ENCODE measurements at places on chromosomes 7 and 10. TPM values are rescaled to one million over a fixed set of nuclear protein-coding genes. Genes with fewer than 3 reads are reported as not detected.

The SFRP5 gene
- total RNA-seq, result 14.4 TPM

The WEE2 gene
- not detected for total RNA-seq

The TMEM178B gene
- not detected for total RNA-seq

The AGR3 gene
- total RNA-seq, result not detected

The ZNF488 gene
- not detected for total RNA-seq

The NPTX2 gene
- total RNA-seq, result not detected

The CRTAC1 gene
- total RNA-seq, result not detected

The ADIRF gene
- not detected for total RNA-seq

The ZP3 gene
- total RNA-seq, result 2.3 TPM

The POMZP3 gene
- 19.7 TPM for total RNA-seq

DNA sequence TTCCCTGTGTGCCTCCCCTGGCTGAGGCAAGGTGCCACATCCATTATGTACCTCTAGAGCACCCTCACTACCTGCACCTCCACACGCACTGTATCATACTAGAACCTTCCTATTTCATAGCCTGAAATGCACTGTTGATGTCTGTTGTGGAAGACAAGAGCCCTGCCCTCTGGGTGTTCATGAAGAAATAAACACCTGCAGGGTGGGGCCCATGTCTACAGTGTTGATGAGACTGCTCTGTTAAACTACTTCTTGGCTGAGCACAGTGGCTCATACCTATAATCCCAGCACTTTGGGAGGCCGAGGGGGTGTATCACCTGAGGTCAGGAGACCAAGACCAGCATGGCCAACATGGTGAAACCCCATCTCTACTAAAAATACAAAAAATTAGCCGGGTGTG is 14.0 kb downstream of the SORBS1 start:
- DNase-seq, result no peak

DNA sequence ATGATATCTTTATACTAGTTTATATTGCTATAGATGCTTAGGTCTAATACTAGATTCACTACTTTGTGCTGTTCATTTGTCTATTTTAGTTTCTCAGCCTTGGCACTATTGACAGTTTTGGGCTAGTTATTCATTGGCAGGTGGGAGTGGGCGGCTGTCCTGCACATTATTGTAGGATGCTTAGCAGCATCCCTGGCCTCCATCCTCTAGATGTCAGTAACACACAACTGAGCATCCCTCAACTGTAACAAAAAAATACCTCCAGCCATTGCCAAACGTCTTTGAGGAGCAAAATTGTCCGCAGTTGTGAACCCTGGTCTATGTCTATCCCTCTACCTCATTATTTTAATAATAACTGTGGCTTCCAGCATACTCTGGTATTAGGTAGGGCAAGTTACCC is 34.4 kb upstream of the PNLIP start:
- no peak for DNase-seq

DNA sequence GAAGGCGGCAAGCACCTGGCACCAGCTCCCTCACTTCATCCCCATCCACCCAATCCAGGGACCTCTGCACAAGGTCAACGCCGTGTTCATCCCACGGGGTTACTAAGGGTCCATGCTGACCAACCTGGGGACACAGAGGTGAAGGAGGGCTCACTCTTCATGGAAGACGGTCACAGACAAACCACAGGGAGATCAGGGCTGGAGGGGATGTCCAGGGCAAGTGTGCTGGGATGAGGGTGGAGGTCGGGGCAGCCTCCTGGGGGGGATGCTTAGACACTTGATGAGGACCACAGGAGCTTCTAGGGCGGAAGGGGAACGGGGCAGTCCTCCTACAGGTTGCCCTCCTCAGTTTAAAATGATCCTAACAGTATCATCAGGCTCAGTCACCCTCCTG is 46.7 kb downstream of the FAM53B start:
- DNase-seq, result no peak

DNA sequence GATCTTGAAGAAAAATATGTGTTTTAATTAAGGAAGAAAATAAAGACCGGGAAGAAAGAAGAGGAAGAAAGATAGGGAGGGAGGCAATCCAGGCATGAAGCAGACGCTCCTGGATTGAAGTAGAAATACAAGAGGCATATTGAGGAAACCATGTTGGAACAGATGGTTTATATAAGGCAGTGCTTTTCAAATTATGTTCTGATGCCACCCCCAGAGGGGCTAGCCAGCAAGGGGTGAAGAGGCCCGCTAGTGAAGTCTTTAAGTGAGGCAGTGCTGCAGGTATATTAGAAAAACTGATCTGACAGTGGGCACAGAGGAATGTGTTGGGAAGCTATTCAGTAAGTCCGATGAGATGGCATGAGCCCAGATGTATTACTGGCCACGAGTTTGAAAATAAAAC is 40.1 kb downstream of the REEP3 start:
- DNase-seq, result no peak

GRCh38 chr10:132690821-132691610 is 94.9 kb downstream of the NKX6-2 start:
- DNase-seq, result no peak

DNA sequence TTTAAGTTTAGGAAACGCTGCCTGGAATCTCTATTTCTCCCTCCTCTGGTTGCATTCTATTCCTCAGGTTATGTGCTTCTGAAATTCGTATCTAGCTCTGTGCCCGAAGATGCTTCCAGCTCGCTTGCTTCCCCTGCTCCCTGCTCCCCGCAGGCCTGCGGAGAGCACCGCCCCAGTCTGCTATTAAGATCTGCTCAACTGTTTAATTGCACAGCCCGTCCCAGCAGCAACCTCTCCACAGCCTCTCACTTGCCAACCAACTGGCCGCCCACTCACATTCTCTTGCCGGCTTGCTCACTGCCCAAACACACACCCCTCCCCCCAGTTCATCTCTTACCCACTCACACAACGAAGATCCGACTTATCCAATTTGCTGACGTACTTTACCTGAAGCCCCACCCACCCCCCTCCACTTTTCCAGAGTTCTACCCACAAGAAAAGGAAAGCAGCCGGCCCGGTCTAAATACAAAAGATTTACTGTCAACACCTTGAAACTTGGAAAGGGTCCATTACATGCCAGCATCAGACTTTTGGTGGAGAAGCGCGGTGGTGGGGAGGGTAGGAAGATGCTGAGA is 167.3 kb upstream of the KLF14 start:
- no peak for DNase-seq

DNA sequence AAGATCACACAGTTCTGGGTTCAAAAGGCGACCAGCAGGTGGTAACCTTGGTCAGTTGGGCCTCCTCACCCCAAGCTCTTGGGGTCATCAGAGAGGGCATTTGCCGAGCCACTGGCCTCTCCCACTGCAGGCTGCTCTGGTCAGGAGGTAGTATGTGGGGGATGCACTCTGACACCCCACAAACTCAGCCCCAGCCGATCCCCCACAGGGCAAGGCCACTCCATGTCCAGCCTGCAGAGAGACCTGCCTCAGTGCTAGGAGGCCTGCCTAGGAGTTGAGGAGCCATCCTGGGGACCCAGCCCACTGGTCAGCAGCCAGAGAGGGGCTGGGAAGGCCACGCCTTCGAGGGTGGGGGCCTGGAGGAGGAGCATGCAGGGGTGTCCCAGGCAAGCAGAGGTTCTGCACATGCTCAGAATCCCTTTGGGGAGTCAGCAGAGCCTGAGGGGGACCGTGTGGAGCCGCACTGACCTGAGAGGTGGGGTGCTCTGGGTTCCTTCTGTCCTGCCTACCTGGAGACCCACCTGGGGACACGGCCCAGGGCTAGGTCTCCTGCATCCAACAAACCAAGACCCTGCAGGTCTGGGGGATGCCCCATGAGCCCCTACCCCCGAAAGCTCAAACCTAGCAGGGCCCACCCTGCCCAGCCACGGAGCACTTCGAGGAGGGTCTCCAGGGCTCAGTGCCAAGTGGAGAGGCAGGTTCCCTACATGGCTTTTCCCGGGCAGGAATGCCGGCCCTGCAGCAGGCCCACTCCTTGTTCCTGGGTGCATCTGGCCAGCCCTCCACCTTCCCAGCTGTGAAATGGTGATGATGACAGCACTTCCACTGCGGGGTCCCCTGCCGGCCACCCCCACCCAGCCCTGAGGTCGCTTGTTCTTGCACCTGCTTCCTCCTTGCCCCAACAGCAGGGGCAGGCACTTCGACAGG is 58.5 kb downstream of the RASGEF1A start:
- DNase-seq, result no peak

GRCh38 chr7:42502022-42502421 is 265.0 kb upstream of the GLI3 start:
- no peak for DNase-seq

GRCh38 chr7:76047305-76047810 is 442 bp downstream of the STYXL1 start:
- DNase-seq, result peak; percentile 10

DNA sequence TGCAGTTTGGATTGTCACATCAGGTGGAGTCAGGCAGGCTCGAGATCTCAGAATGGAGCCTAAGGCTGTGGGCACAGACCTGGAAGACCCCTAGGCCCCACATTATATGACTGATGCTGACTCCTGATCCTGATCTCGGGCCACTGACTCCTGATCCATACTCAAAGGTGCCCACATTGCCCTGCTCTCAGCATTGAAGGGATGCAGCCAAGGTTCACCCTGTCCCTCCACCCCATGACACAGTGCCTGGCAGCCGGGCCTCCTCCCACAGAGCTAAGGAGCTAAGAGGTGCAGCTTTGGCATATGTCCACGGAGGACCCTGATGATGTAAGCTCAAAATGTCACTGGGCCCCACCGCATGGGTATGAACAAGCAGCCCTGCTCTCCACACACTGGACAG is 36.6 kb downstream of the TCERG1L start:
- no peak for DNase-seq

DNA sequence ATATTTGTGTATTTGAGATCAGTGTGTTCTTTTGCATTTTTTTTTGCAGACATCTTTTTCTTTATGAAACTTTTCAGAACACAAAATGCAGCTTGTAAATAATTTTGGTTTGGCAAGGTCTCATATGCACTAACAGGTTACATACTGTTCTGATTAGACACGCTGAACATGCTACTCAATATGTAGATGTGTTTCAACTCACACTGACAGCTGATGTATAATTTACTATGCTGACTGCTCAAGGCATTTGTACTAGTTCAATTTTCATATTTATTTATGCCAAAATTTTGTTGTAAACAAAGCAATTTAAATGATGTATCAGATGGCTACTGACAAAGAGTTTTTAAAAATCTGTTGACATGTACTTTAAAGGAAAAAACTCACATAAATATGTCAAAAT is 123.8 kb downstream of the TFEC start:
- DNase-seq, result no peak

All from naive thymus-derived CD8-positive, alpha-beta T cell (primary cell).